ENCODE measurements at places on chromosomes 16 and 17.

GRCh38 chr16:20939611-20940010, 39.0 kb downstream of the LYRM1 start:
- DNase-seq, result no peak

DNA sequence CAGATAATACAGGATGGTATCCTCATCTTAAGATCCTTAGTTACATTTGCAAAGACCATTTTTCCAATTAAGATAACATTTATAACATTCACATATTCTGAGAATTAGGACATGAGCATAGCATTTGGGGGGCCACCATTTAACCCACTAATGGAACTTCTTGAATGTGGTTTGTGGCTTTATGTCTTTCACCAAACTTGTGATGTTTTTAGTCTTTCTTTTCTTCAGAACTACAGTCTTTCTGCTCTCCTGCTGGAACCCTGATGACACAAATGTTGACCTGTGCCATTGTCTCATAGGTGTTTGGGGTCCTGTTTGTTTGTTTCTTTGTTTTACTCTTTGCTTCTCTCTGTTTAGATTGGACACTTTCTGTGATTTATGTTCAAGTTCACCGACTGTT, 23.2 kb downstream of the COX11 start:
- no peak for DNase-seq

DNA sequence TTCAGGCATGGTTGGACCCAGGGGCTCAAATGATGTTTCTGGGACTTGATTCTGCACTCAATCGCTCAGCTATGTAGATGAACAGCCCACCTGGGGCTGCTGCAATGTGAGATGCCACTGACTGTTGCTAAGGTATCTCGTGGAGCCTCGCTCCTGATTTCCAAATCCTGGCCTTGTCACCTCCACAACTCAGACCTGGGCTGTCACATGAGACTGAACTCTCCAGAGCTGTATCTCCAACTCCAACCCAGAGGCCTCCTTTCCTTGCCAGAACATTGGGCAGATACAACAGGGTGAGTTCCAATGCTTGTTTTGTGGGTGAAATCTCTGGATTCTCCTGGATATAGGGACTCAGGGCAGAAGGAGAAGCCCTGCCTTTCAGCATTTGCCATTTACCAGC, 79.5 kb downstream of the GNAO1 start:
- DNase-seq, result no peak

DNA sequence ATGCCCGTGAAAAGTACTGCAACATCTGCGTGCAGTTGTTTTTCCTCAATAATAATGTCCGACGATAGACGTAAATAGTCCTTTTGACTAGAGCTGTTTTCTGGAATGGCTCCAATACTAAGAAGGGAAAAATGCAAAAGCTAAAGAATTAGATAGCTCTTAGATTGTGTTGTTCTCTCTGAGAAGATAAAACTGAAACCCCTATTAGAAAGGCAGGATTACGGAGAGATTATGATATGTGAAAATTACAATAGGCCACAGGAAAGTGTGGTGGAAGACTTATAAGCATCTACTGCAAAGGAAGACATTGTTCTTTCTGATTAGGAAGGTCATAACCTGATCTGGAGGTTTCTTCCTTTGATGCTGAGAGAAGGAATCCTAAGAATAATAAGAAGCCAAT, 33.5 kb upstream of the KCNJ16 start:
- DNase-seq, result no peak

DNA sequence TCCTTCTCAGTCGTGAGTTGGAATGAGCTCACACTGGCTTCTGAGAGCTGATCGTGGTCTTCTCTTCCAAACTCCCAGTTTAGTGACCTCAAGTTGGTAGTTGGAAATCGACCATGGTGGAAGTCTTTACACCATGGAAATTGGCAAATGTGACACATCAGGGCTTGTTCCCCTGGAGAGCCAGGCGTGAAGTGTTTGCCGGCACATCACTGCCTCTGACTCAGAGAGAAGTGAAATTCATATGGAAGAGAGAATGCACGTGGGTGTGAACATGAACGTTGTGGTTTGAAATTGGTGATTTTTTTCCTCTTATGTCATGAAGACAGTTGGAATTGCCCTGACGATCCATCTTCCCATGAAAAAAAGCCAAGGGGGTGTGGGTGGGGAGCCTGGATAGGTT, 47.4 kb downstream of the AXIN2 start:
- peak; percentile 92 for DNase-seq

- peak; percentile 18 for DNase-seq
These were observed 6.0 kb upstream of the TBC1D3B start for GRCh38 chr17:36182176-36183000.

GRCh38 chr16:66134875-66135274, 231.6 kb upstream of the CDH5 start:
- DNase-seq, result no peak

DNA sequence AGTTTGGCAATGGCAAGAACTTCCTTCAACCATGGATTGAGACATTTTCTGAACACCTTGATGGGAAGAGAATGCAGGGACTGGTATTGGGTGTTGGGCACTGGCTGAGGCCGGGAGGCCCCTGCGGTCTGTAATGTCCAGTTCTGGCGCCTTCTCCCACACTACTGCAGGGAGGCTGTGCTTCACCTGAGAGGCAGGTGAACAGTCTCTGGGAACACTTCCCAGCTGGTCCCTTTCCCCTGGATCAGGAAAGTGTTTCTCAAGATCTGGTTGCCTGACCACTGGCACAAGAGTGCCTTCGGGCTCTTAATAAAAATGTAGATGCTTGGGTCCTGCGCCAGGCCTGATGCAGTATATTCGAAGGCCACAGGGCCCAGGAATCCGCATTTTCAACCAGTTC, 28.5 kb upstream of the NAT9 start:
- no peak for DNase-seq

- no peak for DNase-seq
These were observed 8.1 kb upstream of the C1QL1 start for GRCh38 chr17:44976206-44976605.

DNA sequence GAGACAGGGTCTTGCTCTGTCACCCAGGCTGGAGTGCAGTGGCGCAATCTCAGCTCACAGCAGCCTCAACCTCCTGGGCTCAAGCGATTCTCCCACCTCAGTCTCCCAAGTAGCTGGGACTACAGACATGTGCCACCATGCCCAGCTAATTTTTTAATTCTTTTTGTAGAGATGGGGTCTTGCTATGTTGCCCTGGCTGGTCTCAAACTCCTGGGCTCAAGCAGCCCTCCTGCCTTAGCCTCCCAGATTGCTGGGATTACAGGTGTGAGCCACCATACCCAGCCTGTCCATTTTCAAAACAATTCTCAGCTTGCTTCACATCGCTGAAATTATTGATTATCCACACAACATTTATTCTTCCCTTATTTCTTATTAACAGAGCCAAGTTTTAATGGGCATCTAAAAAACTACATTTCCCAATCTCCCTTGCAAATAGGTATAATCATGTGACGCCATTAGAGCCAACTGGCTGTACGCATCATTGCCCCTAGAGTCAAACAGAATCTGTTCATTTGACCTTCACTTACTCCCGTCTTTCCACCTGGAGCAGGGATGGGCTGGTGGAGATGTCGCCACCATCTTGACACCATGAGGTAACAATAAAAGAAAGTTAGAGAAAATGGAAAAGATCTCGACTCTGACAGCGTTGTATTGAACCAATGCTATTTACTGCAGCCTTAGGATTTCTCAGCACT, 148.0 kb upstream of the FOXF1 start:
- DNase-seq, result peak; percentile 32

DNA sequence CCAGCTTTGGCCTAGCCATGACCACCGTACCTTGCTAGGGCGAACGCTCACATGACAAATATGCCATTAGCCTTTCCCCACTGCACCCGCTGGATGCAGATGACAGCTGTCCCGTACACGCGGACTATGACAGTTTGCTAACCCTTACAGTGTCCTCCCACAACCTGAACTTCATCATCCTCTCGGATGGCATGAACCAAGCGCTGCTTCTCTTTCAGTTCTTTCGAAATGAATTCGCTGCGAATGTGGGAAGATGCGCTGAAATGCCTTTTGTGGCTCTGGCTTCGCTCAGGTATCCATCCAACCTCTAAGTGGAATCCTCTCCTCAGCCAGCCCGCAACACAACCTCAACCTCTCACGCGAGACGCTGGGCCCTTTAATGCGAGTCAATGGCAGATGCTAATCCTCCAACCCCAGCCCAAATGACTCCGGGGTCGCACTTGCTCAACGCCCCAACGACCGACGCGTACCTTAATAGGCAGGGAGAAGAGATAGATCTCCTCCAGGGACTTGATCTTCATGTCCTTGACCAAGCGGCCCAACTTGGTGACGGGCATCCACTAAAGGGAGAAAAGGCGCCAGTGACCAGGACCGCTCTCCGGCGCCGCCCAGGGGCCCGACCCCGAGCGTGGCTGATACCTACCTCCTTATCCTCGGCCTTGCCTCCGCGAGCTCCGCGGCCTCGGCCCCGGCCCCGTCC, 670 bp downstream of the RPS2 start:
- DNase-seq, result no peak

DNA sequence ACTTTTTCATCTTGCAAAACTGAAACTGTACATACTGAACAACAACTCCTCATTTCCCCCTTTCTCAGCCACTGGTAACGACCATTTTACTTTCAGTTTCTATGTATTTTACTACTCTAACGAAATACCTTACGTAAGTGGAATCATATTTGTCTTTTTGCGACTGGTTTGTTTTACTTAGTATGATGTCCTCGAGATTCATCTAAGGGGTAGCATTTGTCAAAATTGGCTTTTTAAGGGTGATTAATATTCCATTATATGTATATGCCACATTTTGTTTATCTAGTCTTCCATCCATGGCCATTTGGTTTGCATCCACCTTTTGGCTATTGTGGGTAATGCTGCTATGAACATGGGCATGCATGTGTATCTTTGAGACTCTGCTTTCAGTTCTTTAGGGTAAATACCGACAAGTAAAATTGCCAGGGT, 10.4 kb downstream of the KPNB1 start:
- no peak for DNase-seq

DNA sequence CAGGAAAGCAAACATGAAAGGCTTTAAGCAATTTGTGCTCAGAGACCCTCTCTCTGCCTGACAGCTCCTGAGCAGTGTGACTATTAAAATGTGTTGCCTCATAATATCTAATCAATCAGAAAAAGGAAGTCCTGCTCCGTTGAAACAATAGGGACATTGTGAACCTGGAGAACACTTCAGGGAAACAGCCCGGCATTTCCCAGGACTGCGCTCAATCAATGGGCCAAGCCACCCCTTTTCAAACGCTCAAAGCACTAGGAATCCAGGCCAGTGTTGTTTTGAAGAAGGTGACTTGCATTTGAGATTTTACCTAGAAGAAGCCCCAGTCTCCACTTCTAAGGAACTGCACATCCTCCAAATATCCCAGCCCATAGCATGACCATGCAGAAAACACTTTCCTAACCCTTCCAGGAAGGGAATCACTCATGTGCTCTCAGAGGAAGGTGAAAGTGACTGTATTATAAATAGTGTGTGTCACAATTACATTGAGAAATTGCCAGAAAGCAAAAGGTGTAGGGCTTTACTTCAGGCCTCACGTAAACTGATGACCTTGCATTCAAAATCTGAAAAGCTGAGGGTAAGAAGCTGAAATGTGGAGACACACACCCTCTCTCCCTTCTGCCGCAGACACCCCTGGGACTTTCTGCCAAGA, 19.4 kb downstream of the CDRT4 start:
- no peak for DNase-seq

- DNase-seq, result no peak
These were observed 11.4 kb upstream of the TMEM238L start for GRCh38 chr17:10815319-10815718.

DNA sequence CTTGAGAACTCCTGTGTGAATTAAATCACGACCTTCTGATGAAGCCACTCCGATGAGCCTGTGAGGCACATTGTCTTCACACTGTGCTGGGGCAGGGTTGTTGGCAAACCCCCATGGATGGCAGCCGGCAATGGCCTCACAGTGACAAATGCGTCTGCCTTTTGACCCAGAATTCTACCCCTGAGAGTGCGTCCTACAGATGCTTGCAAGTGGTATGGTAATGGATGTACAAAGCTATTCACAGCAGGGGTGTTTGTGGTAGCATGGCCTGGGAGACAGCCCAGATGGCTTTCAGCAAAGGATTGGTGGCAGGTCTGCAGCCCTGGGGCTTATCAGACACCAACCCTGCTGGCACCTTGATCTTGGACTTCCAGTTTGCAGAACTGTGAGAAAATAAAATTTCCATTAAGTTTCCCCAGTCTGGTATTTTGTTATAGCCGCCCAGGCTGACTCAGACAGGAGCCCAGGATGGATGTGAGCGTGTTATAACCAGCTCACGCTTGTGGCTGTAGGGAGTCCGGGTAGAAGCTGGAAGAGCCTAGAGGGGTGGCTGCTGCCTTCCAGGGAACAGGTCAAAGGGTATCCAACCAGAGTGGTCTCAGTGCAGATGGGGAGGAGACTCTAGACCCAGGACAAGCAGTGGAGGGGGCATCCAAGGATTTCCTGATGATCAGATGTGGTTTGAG, 10.1 kb downstream of the AFMID start:
- no peak for DNase-seq

GRCh38 chr17:79036596-79036995, 12.6 kb downstream of the C1QTNF1 start:
- DNase-seq, result peak; percentile 93

- no peak for DNase-seq
These were observed 41.7 kb downstream of the ANKRD11 start for GRCh38 chr16:89448656-89449055.

- no peak for DNase-seq
These were observed 21.2 kb downstream of the SREBF1 start for GRCh38 chr17:17815436-17816200.

- DNase-seq, result no peak
These were observed 4.3 kb downstream of the EVI2B start for GRCh38 chr17:31309556-31309955.

- DNase-seq, result no peak
These were observed 6.4 kb upstream of the SOCS3 start for GRCh38 chr17:78366109-78366848.

- no peak for DNase-seq
These were observed 22.5 kb downstream of the KCTD19 start for GRCh38 chr16:67304020-67304419.

DNA sequence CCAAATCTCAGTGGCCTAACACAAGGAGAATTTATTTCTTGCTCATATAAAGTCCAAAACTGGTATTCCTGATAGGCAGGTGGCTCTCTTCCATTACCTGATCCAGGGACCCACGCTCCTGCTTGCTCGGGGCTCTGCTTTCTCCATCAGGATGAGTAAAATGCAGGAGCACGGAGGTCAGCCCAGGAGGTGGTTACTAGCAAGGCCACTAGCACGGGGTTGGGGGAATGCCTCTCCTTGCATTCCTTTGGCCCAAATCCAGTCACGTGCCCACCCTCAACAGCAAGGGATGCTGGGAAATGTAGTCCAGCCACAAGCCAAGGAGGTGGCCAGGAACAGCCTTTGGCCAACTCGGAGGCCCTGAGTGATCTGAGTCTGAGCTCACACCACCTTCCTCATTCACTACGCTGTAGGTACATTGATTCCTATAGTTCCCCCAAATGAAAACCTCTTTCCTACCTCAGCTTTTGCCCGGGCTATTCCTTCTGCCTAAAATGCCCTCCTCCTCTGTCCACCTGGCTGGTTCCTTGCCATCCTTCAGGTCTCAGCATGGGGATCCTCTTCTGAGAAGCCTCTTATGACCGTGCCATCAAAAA, 38.3 kb upstream of the HAPSTR1 start:
- peak; percentile 55 for DNase-seq

GRCh38 chr16:84604477-84605013, 13.3 kb downstream of the COTL1 start:
- no peak for DNase-seq

GRCh38 chr17:2949469-2950044, 113.8 kb downstream of the OR1D5 start:
- peak; percentile 78 for DNase-seq

- DNase-seq, result peak; percentile 45
These were observed 116.8 kb upstream of the SOX9 start for GRCh38 chr17:72004011-72004427.

- DNase-seq, result no peak
These were observed 2.0 kb downstream of the CDIP1 start for GRCh38 chr16:4536391-4537106.
